ENCODE measurements at places on chromosomes 1 and 21.

GRCh38 chr1:106879538-106879937, 176.9 kb upstream of the PRMT6 start:
- DNase-seq, result no peak

DNA sequence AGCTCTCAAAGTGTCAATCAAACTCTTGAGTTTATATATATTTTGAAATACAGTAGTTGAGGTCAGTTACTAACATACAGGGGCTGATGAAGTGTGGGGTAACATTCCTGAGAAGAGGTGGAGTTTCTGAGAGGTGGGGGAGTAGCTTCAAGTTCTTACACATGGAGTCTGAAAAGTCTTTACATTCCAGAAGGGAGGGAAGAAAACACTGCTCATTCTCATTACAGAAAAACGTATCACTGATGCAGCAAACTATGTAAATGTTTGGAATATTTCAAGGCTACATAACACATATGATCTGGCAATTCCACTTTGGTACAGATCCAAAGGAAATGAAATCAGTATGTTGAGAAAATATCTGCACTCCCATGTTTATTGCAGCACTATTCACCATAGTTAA, 1065.8 kb upstream of the B3GALT2 start:
- DNase-seq, result peak; percentile 92

DNA sequence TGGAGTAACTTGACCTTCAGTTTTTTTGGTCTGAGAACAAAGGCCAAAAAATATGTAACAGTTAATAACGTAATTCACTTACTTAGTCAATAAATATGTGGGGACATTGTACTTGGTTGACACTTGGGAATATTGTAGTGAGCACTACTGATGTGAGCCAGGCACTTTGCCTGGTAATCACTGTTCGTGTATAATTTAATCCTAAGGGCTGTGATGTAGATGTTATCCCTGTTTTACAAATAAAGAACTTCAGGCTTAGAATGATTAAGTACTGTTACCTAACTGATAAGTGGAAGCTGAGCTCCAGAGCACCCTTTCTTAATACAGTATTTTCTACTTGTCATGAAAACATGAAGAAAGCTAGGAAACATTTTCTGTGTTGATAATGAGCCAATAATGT, 28.0 kb downstream of the PTBP2 start:
- no peak for DNase-seq

DNA sequence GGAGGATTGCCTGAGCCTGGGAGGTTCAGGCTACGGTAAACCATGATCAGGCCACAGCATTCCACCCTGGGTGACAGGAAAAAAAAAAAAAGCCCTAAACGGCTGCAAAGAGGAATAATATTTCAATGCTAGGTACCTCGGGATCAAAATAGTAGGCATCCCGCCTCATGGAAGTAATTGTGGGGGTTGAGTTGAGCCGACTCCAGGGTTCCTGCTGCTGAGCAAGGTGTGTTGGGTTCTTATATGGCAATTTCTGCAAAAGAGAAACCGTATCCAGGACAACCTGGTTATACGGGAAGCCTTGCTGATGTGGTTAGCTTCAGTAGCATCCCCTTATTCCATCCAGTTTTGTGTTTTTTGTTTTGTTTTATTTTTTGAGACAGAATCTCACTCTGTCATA, 6.1 kb upstream of the ELAPOR1 start:
- no peak for DNase-seq

GRCh38 chr1:7426780-7427604, 344.1 kb upstream of the VAMP3 start:
- peak; percentile 22 for DNase-seq

GRCh38 chr1:220631238-220631815, 58.8 kb upstream of the C1orf115 start:
- DNase-seq, result no peak

GRCh38 chr1:29869802-29870201, 633.5 kb downstream of the PTPRU start:
- no peak for DNase-seq

GRCh38 chr1:53367503-53368313, 39.8 kb upstream of the LRP8 start:
- DNase-seq, result no peak

GRCh38 chr1:18512883-18513282, 32.2 kb downstream of the KLHDC7A start:
- no peak for DNase-seq

GRCh38 chr1:22267413-22268175, 124.7 kb upstream of the WNT4 start:
- DNase-seq, result no peak

- DNase-seq, result no peak
These were observed 58.5 kb downstream of the HIVEP3 start for GRCh38 chr1:41860214-41860613.

- DNase-seq, result peak; percentile 3
These were observed 62.4 kb downstream of the CD247 start for GRCh38 chr1:167455786-167456446.

GRCh38 chr1:160608057-160608456, 28.8 kb upstream of the CD84 start:
- DNase-seq, result no peak

DNA sequence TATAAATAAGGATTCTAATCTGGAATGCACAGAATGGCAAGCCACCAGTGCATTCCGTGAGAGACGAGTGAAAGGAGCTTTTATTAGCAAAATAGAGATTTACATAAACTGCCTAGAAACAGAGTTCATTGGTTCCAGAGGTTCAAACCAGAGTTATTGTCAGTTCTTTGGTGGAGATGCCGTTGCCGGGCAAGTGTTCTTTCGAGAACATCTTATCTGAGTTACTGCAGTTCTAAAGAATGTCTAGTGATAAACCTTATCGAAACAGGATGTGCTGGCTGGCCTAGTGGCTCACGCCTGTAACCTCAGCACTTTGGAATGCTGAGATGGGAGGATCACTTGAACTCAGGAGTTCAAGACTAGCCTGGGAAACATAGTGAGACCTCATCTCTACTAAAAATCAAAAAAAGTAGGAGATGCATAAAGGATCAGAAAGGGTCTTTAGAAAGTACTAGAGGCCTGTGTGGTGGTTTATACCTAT, 19.9 kb upstream of the EVI5 start:
- DNase-seq, result peak; percentile 96

- peak; percentile 69 for DNase-seq
These were observed 213.1 kb downstream of the HHAT start for GRCh38 chr1:210541680-210542358.

DNA sequence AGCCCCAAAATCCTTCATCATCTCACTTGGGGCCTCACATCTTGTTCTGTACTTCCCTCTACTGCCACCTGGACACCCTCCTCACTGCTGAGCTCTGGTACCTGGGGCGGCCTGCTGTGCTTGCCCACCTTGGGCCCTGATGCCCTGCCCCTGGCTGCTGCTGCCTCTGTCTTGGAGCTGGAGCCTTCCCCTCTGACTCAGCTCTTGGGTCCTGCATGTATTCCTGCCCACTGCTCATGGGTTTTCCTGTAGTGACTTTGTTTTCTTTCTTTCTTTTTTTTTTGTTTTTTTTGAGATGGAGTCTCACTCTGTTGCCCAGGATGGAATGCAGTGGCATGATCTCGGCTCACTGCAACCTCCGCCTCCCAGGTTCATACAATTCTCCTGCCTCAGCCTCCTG, 37.5 kb downstream of the TRAPPC10 start:
- DNase-seq, result peak; percentile 40

- no peak for DNase-seq
These were observed 164.6 kb upstream of the GJB5 start for GRCh38 chr1:34590211-34590623.

- no peak for DNase-seq
These were observed 122.3 kb downstream of the DHRS3 start for GRCh38 chr1:12495725-12496124.

DNA sequence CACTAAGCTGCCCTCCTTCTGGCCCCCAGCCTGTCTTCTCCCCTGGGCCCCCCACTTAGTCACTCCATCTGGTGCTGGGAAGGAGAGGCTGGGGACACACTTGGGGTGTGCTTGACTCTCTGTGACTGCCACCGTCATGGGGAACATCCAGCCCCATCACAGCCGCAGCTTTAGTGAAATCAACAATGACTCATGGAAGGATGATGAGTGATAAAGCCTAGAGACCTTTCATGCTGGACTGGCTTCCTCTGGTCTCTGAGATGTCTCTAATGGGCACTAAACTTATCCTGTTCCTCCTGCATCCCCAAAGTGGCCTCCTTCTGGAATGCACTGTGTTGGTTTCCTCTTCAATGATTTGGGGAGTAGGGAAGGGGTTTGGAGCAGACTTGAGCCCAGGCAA, 172.9 kb downstream of the GRIK3 start:
- no peak for DNase-seq

- DNase-seq, result no peak
These were observed 123.7 kb downstream of the SMYD2 start for GRCh38 chr1:214404571-214405213.

DNA sequence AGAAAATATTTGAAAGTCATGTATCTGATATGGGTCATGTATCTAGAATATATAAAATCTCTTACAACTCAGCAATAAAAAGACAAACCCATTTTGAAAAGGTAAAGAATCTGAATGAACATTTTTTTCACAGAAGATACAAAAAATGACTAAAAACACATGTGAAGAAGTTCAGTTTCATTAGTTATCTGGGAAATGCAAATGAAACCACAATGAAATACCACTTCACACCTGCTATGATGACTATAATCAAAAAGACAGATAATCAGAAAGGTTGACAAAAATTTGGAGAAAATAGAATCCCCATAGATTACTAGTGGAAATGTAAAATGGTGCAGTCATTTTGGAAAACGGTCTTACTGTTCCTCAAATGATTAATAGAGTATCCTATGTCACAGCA, 631.0 kb downstream of the MRPL39 start:
- DNase-seq, result no peak

GRCh38 chr1:38270849-38271633, 224.4 kb upstream of the POU3F1 start:
- no peak for DNase-seq

DNA sequence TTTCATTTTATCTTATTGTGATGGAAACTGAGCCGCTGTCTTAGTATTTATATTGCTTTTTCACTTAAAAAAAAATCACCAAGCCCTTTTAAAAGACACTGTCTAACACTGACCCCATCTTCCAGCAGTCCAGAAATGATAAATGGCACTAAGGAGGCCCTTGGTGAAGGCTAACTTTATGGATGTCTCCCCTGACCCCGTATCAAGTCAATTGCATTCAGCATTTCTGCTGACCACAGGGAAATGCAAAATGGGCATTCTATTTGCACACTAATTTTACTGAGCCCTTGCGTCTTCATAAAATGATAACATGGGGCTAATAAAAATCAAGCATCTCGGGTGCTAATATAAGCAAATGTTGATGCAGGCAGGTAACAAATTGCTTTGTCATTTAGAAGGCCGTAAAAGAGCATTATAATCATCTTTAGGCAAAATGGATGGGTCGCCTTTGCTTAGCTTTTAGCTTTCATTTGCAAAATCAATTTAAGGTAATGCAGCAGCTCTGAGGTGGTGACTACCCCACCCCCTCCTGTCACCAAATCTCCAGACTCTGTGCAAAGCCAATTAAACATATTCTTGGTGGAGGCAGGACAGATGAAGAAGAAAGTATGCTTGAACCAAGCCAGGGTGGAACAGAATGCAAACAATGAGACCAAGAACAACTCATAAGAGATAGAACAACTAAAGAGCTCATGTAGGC, 110.8 kb downstream of the BEND5 start:
- DNase-seq, result no peak

DNA sequence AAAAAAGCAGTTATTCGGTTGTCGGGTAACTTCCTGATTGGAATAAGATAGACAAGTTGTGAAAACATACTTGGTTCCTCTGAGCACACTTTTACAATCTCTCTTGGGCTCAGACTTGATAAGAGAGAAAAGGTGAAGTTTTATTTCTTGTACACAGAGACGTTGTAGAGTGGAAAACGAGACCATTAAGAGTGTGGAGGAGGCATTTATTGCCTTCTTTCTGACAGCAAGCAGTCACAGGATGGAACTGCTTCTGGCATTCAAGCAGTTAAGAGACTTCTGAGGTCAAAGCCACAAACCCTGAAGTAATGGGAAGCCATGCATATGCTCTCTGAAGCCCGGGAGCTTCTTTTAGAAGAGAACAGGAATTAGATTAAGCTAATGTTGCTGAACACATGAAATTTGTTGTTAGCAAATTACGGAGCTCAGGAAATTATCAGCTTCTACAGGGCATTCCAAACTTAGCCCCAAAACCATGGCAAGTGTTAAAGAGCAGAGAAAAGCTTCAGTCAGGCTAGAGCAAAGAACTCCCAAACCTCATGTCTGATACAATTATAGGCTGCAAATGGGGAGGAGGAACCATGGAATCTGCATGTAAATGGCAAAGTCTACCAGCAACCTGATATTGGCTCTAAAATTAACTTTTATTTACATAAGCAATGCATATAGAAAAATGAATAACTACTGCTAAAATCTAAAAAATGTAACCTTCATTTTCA, 26.0 kb downstream of the S1PR1 start:
- no peak for DNase-seq

DNA sequence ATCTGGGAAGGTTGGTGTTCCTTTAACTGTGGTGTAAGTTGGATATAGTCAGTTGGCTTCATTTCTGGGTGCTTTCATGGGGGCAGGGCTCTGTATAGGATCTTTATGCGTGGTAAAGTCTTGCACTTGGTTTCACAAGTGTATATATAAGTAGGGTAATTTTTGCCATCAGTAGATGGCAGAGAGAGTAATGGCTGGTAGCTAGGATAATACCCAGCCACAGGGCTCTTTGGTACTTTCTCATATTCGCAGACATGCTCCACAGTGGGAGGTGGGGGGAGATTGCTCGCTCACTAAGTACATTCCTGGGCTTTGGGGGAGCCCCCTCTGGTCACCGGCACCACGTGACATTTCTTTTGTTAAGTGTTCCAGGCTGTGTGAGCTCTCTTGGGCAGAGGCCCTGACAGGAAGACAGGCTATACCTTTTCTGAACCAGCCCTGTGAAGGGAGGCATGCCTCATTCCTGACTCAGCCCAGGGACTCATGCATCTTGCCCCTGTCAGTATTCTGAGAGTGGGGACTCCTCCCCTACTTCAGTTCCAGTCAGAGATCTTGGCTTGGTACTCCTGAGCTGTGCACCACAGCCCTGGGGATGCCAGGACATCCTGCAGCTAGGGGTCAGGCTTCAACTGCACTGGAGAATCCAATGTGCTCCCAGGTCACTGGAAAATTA, 37.6 kb downstream of the FCRL2 start:
- DNase-seq, result no peak

DNA sequence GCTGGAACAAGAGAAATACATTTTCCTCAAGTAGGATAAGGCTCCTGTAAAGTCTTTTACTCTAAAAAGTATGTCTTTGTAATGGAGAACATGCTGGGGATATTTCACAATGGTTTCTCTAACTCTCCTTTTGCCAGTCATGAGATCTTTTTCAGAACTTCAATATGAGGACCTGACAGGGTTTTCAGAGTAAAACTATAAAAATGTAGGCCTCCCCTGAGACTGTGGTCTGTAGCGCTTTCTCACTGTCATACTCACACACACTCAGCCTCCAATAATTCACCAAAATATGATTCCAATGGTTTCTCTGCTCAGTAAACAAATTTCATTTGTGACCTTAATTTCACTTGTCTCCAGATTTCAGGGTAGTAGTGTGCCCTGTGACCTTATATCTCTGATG, 440.1 kb upstream of the PTBP2 start:
- DNase-seq, result peak; percentile 54
